ENCODE measurements at places on chromosomes 3 and 15. TPM values are rescaled to one million over a fixed set of nuclear protein-coding genes. Genes with fewer than 3 reads are reported as not detected.

The MKRN3 gene
- 1.6 TPM for total RNA-seq

The COLQ gene
- total RNA-seq: 0.29 TPM

The FAM240A gene
- total RNA-seq: not detected

The ACOX2 gene
- total RNA-seq: 6.0 TPM

The CERS3 gene
- total RNA-seq: not detected

The SYNPR gene
- not detected for total RNA-seq

The GUCA1C gene
- total RNA-seq: not detected

The ABI3BP gene
- 1.5 TPM for total RNA-seq

The ACAN gene
- 0.88 TPM for total RNA-seq

The GP9 gene
- not detected for total RNA-seq

The AHSG gene
- total RNA-seq: 0.13 TPM

The COL6A5 gene
- not detected for total RNA-seq

The SH2D7 gene
- not detected for total RNA-seq

The ANKRD63 gene
- 0.46 TPM for total RNA-seq

The MYLK gene
- 13.2 TPM for total RNA-seq

The CCDC39 gene
- not detected for total RNA-seq

The DLL4 gene
- 1.8 TPM for total RNA-seq

The PARP15 gene
- not detected for total RNA-seq

The REC114 gene
- not detected for total RNA-seq

The CA12 gene
- total RNA-seq: 192 TPM

The MESP2 gene
- total RNA-seq: 0.24 TPM

The CYP11A1 gene
- 0.08 TPM for total RNA-seq

The FSD2 gene
- total RNA-seq: not detected

The RAB11A gene
- total RNA-seq: 293 TPM

The SIDT1 gene
- total RNA-seq: 0.46 TPM

The ASB7 gene
- total RNA-seq: 9.6 TPM

The C15orf39 gene
- total RNA-seq: 30.9 TPM

The SLC22A14 gene
- total RNA-seq: 0.05 TPM

The ACTRT3 gene
- total RNA-seq: 3.0 TPM

The CRABP1 gene
- total RNA-seq: 0.68 TPM

The PRSS50 gene
- total RNA-seq: not detected

The DNAJA4 gene
- total RNA-seq: 0.05 TPM
